ENCODE measurements at places on chromosomes 3 and 15.

DNA sequence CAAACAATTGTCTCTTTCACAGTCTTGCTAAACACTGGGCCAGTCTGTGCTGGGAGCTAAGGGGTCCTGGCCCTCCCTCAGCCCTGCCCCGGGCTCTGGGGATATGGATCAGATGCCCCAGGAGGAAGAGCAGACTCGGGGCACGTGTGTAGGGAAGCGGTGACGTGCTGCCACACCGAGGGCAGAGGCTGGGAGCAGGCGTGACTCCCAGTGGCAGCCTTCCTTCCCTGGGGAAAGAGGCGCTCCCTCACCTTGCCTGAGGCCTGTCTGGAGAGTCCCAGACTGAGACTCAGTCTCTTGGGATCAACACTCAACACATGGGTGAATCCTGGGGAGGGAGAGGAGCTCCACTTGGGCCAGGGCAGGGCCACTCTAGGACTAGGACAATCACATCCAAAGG, 54.1 kb upstream of the GRIP2 start:
- no peak for DNase-seq

- DNase-seq: no peak
Measured at GRCh38 chr3:146953511-146953981, 348.4 kb upstream of the PLSCR5 start.

GRCh38 chr3:182508919-182509711, 284.2 kb upstream of the ATP11B start:
- no peak for DNase-seq

DNA sequence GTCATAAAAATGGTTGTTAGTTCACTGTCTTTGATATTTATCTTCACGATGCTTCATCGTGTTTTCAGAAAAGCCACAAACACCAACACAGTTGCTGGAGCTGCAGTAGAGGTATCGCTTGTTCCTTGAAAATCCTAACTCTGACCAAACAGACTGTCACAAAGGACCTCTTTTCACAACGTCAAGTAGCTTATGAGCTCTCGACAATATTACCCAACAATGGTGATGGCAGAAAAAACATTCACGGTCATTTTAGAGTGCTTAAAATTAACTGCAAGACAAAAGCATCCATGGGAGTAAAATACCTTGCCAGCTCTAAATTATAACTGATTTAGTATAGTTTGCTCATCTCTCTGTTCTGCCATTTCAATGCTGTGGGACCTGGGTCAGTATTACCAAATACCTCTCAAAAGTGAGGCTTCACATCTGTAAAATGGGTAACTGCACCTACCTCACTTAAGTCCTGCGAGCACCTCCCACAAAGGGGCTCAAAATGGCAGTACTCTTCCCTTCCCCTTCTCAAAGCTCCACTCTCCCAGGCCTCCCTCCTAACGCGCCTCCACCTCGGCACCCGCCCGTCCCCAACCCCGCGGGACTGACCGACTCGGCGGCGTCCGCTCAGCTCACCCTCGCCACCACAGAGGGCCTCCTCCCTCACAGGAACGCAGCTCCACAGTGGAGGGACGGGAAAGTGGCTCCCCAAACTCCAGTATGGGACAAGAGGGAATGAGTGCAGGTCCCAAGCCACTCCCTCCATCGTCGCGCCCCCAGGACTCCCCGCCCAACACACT, 546 bp downstream of the TRIM59 start:
- DNase-seq: peak; percentile 40

DNA sequence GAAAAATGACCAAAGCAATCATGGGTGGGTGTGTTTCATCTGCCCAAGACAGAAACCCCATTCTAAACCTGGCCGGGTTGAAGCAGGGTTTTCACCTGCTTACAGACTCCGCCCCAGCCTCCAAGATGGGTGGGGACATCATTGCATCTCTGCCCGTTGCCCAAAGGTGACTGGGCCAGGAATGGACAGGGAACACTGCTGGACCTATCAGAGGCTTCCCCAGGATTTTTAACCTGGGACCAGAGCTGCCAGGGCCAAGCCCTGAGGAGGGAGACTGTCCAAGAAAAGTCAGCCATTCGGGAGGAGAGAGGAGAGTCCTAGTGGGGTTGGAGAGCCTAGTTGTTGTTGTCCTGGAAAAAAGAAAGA, 109.7 kb upstream of the ALDH1A3 start:
- no peak for DNase-seq

DNA sequence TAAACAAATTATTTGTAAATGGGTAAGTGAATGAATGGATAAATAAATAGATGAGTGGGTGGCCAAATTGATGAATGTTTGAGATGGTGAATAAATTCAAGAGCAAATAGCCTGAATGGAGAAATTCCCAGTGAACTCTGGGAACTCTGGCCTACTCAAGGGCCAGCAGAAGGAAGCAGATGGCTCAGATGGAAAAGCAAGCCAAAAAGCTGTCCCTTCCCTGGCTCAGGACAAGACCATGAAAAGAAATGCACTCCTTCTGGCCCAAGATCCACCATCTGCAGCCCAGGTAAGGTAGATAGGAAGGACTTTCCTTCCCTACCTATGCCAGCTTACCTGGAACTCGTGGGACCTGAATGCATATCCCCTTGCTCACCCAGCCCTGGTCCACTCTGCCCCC, 37.6 kb upstream of the CLDN18 start:
- DNase-seq: no peak

GRCh38 chr3:195134431-195134830, 136.5 kb downstream of the XXYLT1 start:
- no peak for DNase-seq

- DNase-seq: peak; percentile 67
Measured at GRCh38 chr15:78859971-78860719, 12.5 kb upstream of the MORF4L1 start.

DNA sequence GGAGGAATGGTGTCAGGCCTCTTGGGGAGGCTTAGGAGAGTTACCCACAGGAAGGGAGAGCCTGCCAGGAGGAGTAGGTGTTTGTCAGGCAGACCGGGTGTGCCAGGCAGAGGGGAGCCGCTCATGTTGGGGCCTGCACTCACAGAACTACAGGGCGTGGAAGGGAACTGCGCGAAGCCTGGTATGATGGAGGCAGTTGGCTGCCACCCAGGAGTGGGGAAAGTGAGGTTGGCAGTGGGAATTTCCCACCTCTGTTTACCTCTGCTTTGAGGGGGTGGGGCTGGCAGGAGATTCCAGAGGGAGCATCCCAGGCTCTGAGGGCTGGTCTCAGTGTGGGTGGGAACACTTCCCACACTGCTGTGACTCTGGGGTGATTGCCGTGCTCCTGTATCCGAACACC, 99.9 kb downstream of the SLCO3A1 start:
- peak; percentile 98 for DNase-seq

GRCh38 chr3:116443191-116443661, 2.1 kb downstream of the LSAMP start:
- no peak for DNase-seq

DNA sequence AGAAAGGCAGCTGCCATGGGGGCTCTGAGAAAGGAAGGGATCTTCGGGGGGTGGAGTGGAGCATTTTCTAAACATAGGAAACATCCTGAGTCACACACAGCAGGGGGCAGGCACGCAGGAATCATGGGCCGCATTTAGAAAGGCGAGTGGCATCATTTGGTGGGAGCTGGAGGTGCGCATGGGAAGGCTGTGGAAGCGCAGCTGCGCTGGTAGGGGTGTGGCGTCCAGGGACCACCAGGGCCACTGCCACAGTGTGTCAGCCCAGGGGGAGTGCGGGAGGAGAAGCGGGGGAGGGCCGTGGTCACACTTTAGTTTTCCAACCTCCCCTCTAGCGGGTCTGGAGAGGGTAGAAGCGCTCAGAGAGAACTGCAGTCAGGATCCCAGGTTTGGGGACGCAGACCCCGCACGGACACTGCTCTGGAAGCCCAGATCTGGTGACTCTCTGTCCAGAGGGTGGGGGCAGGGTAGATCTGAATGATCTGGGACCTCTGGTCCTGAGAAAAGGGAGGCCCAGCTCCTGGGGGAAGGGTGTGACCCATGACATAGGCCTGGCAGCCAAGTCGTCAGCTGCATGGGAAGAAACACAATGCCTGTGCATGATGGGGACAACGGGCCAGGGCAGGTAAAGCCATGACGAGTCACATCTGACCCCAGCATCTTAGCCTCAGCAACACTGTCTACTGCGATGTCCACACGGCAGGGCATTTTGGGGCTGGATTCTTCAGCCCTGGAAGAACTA, 88.0 kb upstream of the IQSEC1 start:
- DNase-seq: no peak

DNA sequence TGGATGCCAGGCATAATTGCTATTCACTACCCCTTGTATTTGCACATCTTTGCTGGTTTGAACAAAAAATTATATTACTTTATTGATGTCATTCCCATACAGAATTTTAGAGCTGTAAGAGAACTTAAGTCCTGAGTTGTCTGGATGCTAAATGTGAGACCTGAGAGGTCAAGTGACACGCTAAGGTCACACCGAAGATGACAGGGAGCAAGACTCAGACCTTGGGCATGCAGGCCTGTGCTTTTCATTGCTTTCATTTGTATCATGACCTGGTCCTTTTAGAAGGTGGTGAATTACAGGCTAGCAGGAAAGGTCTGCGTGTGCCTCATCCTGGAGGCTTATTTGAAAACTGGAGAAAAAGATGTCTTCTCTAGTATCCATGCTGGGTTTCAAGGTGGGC, 312.0 kb upstream of the RASGRP1 start:
- no peak for DNase-seq

DNA sequence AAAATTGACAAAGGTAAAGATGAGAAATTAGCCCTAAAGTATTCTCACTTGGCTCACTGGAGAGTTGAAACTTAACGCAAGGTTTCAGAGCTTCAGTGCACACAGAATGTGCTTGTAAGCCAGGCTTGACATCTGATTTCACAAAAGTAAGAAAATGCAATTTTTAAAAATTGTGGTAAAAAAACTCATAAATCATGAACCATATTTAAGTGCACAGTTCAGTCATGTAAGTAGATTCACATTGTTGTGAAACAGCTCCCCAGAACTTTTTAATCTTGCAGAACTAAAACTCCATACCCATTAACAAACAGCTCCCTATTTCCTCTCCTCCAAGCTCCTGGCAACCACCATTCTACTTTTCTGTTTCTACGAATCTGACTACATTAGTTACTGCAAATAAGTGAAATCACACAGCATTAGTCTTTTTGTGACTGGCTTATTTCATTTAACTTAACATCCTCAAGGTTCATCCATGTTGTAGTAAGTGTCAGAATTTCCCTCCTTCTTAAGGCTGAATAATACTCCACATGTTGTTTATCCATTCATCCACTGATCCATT, 14.5 kb downstream of the RTP3 start:
- DNase-seq: no peak

DNA sequence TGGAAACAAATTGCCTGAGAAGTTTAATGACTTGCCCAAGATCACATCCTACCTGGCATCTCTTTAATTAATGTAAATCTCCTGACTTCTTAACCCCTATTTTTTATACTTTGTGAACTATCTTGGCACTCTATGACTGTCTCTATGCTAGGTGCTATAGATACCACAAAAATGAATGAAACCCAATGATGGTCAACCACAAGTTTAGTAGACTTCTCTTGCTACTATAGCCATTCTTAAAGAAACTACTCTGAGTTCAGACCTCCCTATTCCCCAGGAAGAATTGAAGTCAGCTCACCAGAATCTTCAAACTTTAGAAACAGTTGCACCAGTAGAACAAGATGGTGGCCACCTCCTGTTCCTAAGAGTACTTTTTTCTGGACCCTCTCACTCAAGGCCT, 191.1 kb downstream of the RSL24D1 start:
- DNase-seq: no peak

Measured in bronchial epithelial cell (primary cell).